ENCODE measurements at places on chromosomes 4 and X.

GRCh38 chrX:25015486-25016360, at the start of gene ARX:
TSS of gene ARX (minus strand) at chrX:25015965. CDS start at chrX:25015737, 228 bp downstream.
- no peak for DNase-seq

DNA sequence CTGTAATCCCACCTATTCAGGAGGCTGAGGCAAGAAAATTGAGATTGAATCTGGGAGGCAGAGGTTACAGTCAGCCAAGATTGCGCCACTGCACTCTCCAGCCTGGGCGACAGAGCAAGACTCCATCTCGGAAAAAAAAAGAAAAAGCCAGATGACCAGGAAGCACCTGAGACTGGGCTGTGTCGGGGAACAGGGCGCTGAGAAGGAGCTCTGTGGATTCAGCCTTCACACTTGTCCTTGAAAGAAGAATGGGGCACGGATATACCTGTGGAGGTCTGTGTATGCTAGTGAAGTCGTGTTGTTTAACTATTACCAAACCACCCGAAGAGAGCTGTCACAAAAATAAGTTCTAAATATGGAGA, 39.3 kb upstream of the TADA2B start:
- DNase-seq: no peak

DNA sequence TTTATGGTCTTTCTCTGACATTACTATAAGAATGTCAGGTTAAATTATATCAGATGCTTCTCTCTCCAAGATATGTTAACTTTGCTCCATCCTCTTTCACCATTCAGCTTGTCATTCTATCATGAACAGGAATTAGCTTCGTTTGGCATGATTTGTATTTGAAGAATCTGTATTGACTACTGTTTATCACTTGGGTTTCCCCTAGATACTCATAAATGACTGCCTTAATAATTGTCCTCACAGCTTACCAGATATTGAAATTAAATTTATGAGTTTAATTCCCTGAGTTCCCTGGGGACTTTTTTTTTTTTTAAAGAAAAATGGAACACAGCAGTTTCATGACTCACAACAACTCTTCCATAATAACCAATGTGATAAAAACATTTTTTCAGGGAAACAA, 76.2 kb upstream of the EOLA2 start:
- no peak for DNase-seq

DNA sequence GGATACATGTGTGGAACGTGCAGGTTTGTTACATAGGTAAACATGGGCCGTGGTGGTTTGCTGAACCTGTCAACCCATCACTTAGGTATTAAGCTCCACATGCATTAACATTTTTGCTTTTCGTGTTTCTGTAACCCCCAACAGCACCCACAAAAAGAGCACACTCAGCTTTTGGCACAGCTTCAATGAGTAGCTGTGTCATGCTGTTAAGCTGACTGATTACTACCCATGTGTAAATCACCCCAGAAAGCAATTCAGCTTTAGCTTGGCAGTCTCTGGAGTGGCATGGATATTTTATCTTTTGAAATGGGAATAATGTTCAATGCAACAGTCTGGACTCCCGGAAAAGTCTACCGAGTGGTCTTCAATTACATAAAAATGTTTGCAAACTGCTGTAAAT, 734.3 kb downstream of the STIM2 start:
- DNase-seq: no peak

DNA sequence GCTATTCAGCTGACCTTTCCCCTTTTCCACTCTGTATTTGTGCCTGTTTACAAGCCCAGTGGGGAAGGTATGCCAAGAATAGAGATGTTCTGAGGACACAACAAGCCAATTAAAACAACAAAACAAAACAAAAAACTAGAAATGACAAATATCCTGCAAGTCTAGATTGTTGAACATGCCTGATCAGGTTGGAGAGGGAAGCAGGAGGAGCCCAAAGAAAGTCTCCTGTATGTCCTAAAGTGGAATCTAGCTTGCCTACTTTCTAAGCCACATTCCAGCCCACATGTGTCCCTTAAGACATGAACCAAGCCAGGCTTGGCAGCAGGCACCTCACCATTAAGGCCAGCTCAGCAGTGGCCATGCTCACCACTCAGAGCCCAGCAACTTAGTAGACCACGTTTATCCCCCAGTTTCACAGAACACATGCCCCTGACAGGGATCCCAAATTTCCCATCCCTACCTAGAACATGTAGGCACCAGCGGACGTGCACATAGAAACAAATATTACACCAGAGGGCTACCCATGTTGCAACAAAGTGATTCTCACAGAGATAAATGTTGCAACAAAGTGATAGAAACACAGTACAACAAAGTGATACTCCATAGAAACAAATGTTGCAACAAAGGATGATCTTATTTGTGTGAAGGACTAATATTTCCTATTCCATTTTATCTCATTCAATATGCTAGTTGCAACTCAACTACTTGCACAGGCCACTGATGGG, 48.3 kb downstream of the CD99L2 start:
- no peak for DNase-seq

DNA sequence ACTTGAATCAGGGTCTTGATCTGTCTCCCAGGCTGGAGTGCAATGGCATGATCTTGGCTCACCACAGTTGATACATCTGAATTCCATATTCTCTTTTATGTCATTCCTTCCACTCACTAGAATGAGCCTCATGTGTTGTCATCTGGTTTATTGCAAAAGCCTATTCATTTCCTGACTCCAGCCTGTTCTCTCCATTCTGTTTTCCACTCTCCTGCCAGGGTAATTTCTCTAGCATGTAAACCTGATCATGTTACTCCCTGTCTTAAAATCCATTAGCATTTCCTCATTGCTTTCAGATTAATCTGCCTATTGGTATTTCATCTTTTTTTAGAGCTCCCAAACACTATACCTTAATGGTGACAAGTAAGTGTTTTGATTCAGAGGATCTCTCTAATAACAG, 4.3 kb upstream of the DDX60L start:
- DNase-seq: no peak

DNA sequence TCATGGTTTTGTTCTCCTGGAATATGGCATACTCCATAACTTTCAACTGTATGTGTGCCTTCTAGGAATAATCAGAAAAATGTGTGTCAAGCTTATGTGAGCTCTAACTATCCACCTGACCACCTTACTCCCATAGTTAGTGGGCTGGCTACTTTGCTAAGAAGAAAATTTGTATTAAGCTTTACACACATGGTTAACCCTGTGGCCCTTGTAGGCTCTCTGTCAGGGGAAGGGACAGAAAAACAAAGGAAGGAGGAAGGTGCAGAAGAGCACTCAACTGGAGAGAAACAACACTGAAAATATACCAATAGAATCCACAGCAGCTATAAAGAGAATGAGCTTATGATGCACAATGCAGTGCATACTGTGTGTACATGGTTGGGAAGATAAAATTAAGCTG, 84.6 kb downstream of the PPP3CA start:
- no peak for DNase-seq

DNA sequence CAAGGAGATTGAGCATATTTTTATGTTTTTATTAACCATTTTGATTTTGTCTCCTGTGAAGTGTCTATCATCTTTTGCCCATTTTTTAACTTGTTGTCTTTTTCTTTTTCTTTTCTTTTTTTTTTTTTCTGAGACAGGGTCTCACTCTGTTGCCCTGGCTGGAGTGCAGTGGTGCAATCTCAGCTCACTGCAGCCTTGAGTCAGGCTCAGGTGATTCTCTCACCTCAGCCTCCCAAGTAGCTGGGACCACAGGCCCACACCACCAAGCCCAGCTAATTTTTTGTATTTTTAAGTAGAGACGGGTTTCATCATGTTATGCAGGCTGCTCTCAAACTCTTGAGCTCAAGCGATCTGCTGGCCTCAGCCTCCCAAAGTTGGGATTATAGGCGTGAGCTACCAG, 4.6 kb upstream of the ADD1 start:
- DNase-seq: no peak

GRCh38 chrX:70219938-70220764, 14.3 kb upstream of the AWAT1 start:
- DNase-seq: no peak

DNA sequence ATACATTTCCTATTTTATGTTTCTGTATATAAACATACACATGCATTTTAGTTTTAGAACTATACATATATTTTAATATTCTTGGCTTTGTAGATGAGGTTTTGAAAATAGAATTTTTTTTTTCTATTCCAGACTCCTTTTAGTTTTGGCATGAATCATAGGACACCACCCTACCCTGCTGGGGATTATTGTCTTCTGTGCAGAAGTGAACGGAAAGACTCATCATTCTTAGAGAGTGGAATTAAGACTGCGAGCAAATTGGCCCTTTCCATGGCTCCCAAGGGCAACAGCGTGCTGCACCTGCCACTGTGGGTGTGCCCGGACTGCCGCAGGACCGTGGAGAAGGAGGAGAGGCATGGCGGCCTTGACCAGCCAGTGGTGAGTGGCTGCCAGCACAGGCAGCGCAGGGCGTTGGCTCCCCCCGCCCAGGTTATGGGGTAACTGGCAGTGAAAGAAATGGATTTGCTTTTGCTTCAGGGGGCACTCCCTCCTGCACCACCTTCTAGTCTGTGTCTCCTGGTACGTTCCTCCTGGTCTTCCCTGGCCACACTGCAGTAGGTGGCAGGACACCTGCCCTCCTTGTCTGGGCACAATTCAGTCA, 59.6 kb downstream of the FAM193A start:
- no peak for DNase-seq

DNA sequence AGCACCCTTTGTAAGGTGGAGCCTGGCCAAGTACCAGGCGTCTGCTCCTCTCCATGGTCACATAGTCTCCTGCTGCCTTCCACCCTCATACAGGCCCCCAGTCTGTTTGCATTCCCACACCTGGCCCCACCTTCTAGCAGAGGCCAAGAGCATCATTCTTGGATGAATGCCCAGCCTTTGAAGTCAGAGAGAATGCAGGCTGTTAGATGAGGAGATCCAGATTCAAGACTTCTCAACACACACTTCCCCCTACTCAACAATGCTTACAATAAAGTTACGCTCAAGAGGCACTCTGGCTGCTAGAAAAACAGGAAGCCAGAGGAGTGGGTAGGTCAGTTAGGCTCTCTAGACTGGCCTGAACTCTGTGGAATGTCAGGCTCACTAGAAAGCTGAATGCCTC, 43.3 kb downstream of the SHROOM4 start:
- DNase-seq: no peak

GRCh38 chr4:2082118-2082517, 23.0 kb downstream of the NAT8L start:
- DNase-seq: no peak

GRCh38 chr4:52957835-52958631, 95.9 kb downstream of the RASL11B start:
- no peak for DNase-seq

GRCh38 chrX:46791927-46792809, 33.2 kb upstream of the SLC9A7 start:
- DNase-seq: no peak

DNA sequence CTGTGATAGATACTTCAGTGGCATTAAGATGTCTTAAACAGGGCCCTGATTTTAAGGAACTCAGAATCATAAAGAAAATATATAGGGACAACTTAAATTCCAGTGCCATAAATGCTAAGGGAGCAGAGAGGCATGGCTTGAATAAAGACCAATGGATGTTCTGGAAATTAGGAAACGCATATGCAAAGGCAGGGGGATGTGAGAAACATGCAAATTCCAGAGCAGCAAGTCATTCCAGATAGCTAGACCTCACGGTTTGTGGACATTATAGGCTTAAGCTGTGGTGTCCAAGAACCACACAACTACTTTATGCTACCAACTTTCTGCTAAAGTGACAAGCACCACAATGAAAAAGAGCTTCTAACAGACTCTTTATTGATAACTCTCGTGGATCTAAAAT, 132.6 kb upstream of the ANK2 start:
- no peak for DNase-seq

- DNase-seq: no peak
These were observed 161.9 kb downstream of the PHF8 start for GRCh38 chrX:53882331-53882730.

DNA sequence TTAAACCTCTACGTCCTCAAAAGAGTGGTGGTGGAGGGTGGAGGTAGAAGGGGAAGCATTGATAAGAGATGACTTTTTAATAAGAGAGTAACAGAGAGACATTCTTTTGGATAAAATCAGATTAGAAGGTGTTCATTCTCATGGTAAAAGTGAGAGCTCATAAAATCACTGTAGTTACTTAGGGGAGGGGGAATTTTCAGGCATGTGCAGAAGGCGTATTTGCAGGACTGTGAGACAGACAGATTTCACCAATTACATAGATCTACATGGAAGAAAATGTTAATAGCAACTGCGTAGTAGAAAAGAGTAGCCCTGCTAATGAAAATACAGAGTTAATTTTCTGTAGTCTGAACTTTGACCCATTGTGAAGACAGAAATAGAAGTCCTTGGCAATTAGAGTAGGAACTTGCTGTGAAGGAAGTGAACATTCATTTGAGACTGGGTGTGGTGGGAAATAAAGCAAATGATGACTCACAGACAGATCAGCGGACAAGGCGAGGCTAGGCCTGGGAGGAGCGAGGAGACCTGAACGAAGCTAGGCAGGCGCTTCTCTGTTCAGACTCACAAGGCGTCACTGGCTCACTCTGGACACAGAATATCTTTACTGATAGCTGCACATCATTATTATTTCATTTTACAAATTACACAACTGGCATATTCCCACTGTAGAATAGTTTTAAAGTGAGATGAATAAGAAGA, 57.2 kb upstream of the FAM9C start:
- no peak for DNase-seq
